ENCODE measurements at places on chromosomes 13 and 19.
A peak's percentile ranks its signal among the peaks of the same experiment; 100 is the strongest.

- DNase-seq: no peak
These were observed 18.9 kb upstream of the ZNF14 start for GRCh38 chr19:19751846-19752245.

GRCh38 chr13:91228940-91229339 lies 118.5 kb upstream of the MIR17HG start:
- no peak for DNase-seq

DNA sequence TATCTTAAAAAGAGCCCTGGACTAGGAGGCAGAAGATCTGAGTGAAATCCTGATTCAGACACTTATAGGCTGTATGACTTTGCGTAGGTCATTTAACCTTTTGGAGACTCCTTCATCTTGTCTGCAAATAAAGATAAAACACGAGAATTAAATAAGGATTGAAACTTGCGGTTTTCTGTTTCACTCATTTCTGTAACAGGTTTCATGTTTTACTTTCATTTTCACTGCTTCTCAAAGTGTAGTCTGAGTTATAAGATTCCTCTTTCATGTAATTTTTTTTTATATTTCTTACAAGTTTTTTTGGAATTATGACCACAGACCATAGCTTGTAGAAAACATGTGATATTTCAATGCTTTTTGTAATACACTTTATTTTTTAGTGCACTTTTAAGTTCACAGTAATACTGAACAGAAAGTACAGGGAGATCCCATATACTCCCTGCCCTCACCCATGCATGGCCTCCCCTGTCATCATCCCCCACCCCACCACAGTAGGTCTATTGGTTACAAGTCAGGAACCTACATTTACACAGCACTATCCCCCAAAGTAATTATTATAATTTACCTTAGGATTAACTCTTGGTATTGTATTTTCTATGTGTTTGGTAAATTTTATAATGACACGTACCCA lies 174.6 kb downstream of the ITGBL1 start:
- DNase-seq: peak; percentile 17

DNA sequence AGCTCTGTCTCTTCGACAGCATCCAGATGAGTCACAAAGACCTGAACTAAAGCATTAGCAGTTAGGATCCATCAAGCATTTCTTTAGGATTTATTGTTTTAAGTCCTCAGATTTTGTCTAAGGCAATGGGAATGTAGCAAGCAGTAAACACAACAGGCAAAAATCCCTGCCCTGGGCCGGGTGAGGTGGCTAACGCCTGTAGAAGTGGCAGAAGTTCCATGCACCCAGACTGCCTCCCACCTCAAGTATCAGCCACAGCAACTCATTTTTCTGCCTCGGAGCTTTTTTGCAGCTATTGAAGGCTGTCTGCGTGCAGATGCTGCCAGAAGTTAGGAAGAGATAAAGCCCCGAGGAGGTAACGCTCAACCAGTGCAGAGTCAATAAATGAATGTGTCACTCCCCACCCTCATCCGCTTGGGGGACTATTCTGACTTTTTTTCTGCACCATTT lies 47.1 kb upstream of the MRI1 start:
- no peak for DNase-seq

DNA sequence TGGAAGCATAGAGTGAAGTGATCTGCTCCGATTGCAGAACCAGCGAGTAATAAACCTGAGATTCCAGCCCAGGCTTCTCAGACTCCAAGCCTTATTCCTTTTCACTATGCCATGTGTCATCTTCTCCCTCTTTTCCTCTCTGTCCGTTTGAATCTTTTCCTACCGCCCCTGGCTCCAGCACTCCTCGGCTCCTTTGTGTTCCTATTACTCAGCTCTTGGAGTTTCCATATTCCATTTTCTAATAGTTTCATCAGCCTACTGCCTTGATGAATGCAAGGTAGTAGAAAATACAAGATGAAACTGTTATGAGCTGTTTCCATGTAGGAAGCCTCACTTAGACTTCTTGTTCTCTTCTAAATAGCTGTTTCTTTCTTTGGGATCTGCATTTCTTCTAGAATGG lies 138.6 kb downstream of the MYO16 start:
- DNase-seq: no peak

GRCh38 chr19:1675633-1676350 lies 23.4 kb upstream of the TCF3 start:
- DNase-seq: no peak

DNA sequence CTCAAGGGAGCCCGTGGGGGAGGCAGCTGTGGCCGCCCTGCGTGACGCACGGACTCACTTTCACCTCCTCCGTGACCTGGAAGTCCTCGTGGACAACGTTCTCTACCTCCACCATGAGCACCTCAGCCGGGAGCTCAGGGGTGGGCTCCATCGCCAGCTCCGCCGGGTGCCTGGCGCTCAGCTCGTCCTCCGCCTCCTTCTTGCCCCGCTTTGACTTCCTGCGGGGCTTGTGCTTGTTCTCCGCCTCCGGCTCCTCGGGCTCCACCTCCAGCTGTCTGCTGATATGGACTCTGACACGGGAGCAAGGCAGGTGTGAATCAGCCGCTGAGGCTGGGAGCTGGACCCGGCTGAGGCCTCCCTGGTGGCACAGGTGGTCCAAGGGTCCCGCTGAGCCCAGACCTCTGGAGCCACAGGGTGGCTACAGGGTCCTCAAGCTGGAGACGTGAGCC lies 8.2 kb downstream of the LONP1 start:
- DNase-seq: no peak

GRCh38 chr19:49911381-49912145 lies 14.9 kb upstream of the IL4I1 start:
- DNase-seq: no peak

GRCh38 chr19:50705422-50706019 lies 14.1 kb downstream of the SHANK1 start:
- DNase-seq: no peak

GRCh38 chr13:38045278-38046048 lies 175.9 kb upstream of the TRPC4 start:
- no peak for DNase-seq

- DNase-seq: no peak
These were observed 8.0 kb downstream of the LSM14A start for GRCh38 chr19:34180273-34180672.

- peak; percentile 15 for DNase-seq
These were observed 11.6 kb upstream of the JUND start for GRCh38 chr19:18292810-18293641.

- DNase-seq: no peak
These were observed 216.1 kb downstream of the SLITRK1 start for GRCh38 chr13:83666141-83666540.

DNA sequence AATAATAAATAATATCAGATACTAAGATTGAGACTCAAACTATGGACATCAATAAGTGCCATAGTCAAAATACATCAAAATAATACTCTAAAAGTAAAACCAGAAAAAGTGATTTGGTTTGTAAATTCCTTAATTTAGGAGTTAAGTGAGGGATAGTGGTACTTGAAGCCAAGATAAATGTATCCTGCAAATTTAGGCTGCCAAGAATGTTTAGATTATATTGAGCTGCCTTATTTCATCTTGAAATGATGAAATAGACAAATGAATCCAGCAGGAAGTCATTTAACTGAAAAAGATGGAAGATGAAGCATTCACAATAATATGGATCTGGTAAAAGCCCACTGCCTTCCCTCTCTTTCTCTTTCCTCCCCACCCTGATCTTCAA lies 112.3 kb downstream of the LRCH1 start:
- DNase-seq: no peak

- DNase-seq: no peak
These were observed 29.9 kb downstream of the EFNA2 start for GRCh38 chr19:1315470-1316166.

GRCh38 chr19:32164384-32164992 lies 180.9 kb upstream of the ZNF507 start:
- no peak for DNase-seq

GRCh38 chr19:1045247-1045603 lies 5.3 kb downstream of the ABCA7 start:
- DNase-seq: no peak

GRCh38 chr19:12580180-12580694 lies 29.0 kb upstream of the ZNF564 start:
- DNase-seq: no peak

GRCh38 chr13:67017276-67017675 lies 212.9 kb downstream of the PCDH9 start:
- DNase-seq: no peak

- no peak for DNase-seq
These were observed 31.8 kb downstream of the LCP1 start for GRCh38 chr13:46150134-46150693.

DNA sequence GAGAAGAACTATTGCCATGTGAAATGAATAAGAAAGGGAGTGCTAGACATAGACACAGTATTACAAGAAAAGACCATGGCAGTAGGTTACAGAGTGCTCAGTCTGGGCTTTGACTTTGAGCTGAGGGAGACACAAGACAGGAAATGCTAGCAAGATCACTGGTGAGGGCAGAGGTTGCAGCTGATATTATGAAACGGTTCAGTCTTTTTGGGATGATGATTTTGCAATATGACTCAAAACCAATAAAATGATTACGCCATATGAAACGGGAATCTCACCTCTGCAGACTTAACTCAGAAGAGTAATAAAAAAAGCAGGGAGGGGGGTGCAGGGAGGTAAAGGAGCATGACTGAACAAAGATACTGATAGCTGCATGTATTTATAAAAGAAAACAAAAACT lies 123.1 kb downstream of the RBM26 start:
- DNase-seq: no peak

DNA sequence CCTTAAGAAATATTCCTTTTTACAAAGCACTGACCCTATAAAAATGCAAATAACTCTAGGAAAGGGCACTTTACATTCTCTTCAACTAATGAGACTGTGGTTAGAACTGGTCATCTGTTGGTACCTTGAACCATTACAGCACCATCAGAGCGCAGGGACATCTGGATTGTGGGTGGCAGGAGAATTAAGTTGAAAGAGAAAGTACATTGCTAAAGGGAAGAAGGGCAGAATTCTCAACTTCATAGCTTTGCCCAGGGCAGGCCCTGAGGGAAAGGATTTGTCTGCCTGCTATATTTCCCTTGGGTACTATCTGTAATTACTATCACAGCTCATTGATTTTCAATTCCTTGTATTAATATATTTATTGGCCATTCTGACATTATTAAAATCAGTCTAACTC lies 196.8 kb downstream of the KLF12 start:
- DNase-seq: no peak

DNA sequence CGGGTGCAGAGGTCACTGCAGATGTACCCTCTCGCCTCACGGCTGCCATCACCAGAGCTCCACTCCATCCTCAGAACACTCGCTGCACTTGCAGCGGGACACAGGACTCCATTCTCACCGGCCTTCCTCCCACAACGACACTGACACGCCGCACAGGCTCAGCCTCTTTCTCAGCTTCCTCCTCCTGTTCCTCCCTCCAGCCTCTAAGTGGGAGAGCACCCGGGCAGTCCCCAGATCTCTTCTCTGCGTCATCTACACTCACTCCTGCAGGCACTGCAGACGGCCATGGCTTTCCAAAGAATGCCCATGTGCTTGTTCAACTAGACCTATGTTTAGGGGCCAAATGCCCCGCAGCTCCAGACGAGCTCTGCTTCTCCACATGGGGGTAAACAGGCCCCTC lies 14.3 kb upstream of the FKRP start:
- DNase-seq: no peak
